AG04450 (cell line): ENCODE measurements at places on chromosomes 12 and 14.

- no peak for DNase-seq
Measured at GRCh38 chr12:61290473-61290872, 969.7 kb upstream of the USP15 start.

DNA sequence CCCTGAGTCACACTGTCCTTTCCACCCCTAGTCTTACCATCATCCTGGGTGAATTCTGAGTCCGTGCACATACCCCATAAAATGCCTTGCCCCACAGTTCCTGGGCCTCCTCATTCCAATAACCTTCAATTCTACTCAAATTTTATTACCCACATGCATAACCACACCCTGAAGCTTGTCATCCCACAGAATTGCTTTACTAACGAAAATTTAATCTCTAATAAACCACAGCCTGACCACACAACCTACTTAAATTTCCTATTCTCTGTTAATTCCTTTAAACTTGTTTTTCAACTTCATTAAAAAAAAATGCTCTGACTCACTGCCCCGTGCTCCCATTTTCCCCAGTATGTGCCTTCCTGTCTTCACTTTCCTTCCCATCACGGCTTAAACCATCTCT, 205.9 kb downstream of the PHLDA1 start:
- peak; percentile 39 for DNase-seq

- no peak for DNase-seq
Measured at GRCh38 chr12:53233671-53234121, 1.7 kb upstream of the RARG start.

DNA sequence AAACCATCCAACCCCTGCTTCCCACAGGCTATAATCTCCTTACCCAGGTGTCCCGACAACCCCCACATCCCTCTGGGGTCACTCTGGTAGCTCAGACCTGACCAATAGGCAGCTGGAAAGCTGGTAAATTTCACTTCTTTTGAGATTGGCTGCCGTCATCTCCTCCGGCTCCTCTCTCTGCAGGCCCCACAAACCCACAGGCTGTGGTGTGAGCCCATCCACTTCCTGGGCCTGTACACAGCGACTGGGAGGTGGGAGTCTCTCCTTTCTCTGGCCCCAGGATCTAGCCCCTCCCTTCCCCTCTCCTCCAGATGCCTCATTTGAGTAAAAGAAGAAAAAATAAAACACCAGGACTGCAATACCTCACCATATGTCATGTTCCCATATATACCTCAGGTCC, 709 bp downstream of the INHBC start:
- DNase-seq, result no peak

GRCh38 chr14:73209953-73210352, 27.4 kb upstream of the PAPLN start:
- no peak for DNase-seq

GRCh38 chr14:69666690-69667211, 55.4 kb downstream of the SUSD6 start:
- DNase-seq, result no peak

DNA sequence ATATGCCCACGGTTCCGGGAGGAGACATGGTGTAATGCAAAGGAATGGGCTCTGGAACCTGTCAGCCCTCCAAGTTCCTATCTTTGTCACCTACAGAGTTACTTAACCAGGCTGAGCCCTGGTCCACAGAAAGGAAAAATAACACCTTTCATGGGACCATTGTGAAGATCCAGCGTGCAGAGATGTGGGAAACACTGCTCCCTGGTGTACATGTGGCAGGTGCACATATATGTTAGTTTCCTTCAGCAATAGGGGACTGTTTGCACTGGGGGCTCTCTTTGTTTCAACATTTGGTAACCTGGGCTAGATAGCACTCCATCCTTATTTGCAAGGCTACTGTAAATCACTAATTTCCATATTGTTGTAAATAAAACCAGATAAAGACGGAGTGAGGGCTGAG, 72.3 kb downstream of the ANO2 start:
- DNase-seq, result no peak

- no peak for DNase-seq
Measured at GRCh38 chr12:105091476-105092206, 7.4 kb upstream of the ALDH1L2 start.

DNA sequence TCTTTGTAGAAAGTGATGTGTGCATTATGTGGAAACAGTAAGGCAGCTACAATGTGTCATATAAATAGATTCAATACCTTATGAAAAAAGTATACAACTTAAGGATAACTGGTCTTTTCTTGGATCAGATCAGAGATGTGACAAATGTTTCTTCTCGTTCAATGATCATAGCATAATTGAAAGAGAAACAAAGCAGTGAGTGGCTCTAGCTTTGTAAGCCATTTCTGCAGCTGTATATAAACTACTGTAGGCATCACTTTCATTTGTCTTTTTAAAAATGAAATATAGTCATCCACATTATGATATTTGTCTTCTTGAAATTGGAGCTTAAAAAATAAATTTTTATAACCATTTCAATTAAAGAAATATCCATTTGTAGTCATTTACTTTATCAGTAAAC, 63.8 kb upstream of the LMO3 start:
- DNase-seq, result no peak

GRCh38 chr14:46036099-46036498, 615.5 kb downstream of the RPL10L start:
- DNase-seq, result no peak
